ENCODE measurements at places on chromosomes 16 and 17.

DNA sequence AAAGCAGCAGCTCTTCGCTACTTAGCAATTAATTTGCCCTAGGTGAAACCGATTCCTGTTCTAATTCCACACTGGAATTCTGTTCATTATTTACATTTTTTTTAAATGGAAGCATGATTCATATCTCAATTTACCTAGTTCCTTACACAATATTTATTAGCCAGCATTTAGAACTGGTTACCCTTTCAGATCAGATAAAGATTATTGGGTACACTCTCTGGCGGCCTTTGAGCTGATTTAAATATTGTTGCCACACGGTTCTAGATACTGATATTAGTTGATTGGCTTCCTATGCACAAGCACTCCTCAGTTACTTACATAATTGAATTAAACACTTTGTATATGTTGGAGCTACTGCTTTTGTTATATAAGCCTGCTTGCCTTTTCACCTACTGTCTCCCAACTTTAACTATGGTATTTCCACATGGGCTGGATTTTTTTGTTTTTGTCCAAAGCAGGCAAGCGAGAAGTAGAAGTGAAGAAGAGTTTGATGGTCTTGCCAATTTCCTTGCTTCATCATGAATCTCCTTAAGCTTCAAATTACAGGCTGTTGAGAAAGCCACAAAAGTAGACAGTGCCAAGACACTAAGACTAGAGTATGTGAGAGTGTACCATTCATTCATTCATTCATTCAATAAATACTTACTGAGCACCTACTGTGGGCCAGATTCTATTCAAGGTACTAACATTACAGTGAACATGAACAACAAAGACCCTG, 3.9 kb upstream of the ALDH3A2 start:
- DNase-seq = no peak

- DNase-seq = no peak
Measured at GRCh38 chr17:17732444-17732843, 51.2 kb downstream of the RAI1 start.

DNA sequence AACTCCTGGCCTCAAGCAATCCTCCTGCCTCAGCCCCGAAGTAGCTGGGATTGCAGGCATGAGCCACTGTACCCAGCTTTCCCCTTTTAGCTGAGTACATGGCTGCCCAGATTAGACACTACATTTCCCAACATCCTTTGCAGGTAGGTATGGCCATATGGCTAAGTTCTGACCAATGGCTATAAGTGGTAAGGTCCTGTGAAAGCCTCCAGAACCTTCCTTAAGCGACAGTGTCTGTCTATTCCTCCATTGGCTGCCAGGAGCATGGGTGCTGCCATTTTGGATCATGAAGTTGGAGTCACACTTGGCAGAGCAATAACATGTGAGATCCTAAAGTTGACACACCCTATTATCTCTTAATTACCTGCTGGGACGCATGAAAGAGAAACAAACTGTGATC, 24.4 kb upstream of the CRHR1 start:
- DNase-seq = no peak

- DNase-seq = no peak
Measured at GRCh38 chr17:39405436-39405835, 4.0 kb upstream of the FBXL20 start.

GRCh38 chr16:10737068-10737625, 6.5 kb upstream of the NUBP1 start:
- DNase-seq = peak; percentile 89

- DNase-seq = no peak
Measured at GRCh38 chr17:16243385-16243784, 26.4 kb downstream of the PIGL start.

DNA sequence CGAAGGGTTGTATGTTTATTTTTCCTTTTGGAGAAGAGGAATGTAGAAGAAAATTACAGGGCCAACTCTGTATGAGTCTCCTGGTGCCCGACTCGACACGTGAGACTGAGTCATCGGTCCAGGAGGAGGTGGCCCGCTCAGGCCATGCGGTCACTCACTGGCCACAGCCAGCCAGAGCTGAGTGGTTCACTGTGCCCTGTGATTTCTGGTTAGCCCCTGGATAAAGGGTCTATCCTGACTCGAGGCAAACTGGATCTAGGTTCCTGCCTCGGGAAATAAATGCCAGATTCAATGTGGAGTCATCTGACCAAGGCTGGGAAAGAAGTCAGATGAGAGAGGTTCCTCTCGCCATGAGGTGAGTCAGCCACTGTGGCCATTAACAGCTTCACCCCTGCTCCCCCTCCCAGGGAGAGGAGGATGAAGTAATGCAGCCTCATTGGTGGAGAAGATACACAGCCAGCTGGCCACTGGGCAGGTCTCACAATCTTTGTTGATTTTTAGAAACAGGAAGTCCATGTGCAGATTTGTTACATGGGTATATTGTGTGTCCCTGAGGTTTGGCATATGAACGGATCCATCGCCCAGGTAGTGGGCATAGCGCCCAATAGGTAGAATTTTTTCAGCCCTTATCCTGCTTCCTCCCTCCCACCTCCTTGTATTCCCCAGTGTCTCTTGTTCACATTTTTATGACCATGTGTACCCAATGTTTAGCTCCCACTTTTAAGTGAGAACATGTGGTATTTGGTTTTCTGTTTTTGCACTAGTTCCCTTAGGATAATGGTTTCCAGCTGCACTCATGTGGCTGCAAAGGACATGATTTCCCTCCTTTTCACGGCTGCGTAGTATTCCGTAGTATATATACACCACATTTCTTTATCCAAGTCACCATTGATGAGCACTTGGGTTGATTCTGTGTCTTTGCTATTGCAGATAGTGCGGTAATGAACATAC, 21.7 kb upstream of the USP36 start:
- DNase-seq = no peak

All from tongue (tissue), 3 donors.